ENCODE measurements at places on chromosomes 1 and 21.

DNA sequence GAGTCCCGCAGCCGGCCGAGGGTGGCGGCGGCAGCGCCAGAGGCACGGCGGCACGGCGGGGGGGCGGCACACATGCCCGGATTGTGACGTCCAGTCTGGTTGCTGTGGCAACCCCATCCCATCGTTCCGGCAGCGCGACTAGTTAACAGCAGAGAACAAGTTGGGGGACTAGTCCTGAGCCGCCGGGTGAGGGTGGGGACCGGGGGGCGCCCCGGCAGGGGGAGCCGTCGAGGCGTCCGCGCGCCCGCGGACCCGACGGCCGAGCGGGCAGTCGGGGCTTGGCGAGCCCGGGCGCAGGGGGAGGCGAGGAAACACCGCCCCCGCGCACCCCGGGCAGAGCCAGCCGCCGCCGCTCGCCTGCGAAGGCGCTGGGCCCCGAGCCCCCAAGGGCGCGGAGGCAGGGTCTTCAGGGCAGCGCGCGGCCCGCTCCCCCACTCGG is at the start of gene CHD5:
CHD5 (minus strand) TSS at position 54 of the 439 bp plus-strand sequence. CDS start 298 bp downstream, outside the sequence.
- DNase-seq: no peak

DNA sequence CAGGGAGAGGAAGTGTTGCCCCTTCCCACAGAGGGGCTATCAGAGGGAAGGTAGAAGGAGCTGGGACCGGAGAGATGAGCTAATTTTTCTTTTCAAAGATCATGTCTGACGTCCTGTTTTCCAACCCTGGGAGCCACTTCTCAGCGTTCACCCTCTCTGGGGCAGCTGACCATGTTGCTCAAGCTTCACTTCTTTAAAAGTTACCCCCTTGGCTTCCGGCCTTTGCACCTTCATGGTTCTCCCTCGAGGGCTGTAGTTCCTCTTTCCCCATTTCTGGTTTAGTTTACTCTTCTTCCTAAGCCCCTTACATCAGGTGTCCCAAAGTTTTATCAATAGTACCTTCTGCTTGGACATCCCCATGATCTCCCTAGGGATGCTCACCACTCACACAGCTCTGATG is 23.8 kb upstream of the CSF1 start:
- DNase-seq: no peak

DNA sequence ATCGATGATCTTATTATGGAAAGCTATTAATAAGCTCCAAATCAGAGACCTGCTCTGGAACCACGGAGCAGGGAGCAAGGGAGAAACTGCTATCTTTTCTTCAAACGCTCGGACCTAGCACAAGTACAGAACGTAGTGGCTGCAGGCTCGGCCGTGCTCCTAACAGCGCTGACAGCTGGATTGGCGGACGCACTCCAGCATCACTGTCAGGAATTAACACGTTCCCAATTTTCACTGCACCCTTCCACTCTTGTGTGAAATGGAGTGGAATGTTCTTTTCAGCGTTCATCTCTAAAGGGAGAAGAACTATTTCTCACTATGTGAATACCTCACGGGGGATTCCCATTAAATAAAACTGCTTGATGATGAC is 106.9 kb downstream of the ZNF281 start:
- no peak for DNase-seq

- DNase-seq: no peak
Measured at GRCh38 chr1:183827801-183828200, 22.9 kb downstream of the RGL1 start.

GRCh38 chr21:39232861-39233291 is 49.6 kb upstream of the PSMG1 start:
- no peak for DNase-seq

Data from renal cortex interstitium (tissue), 15 donors.